ENCODE measurements at places on chromosomes 4 and X.

- no peak for DNase-seq
These were observed 68.4 kb downstream of the NSG1 start for GRCh38 chr4:4455210-4455865.

- no peak for DNase-seq
These were observed 43.7 kb downstream of the UGT8 start for GRCh38 chr4:114642173-114642780.

DNA sequence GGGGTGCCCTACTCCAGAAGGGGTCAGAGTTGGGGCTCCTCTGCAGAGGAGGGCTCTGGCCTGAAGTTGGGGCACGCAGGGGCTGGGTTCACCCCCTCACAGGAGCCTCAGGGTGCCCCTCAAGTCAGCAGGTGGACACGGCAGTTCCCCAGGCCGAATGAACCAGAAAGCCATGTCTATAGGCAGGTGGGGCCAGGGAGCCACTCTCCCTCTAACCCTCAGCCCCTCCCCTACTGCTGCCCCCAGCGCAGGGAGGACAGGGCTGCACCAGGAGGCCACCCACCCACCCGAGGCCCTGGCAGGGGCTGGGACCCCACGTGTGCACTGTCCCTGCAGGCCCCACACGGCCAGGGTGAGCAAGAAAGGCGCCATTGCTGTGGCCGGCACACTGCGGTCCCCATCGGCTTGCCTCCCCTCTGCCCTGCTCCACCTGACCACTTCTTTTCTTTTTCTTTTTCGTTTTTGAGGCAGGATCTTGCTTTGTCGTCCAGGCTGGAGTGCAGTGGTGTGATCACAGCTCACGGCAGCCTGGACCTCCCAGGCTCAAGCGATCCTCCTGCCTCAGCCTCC lies 83.8 kb downstream of the FAM53A start:
- no peak for DNase-seq

- no peak for DNase-seq
These were observed 133.9 kb downstream of the SPCS3 start for GRCh38 chr4:176453658-176454057.

DNA sequence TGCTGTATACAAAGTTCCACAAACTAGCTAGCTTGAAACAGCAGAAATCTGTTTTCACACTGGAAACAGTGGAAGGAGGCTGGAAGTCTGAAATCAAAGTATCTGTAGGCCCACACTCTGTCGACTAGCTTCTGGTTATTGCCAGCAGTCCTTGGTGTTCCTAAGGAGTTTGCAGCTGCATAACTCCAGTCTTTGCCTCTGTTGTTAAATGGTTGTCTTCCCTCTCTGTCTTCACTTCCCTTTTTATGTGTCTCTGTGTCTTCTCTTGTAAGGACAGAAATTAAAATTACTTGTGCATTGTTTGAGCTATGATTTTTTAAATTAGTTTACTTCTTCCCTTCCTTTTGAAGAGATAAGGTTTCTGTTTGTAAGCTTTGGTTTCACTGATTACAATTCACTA lies 8.2 kb downstream of the MTHFD2L start:
- DNase-seq, result no peak

DNA sequence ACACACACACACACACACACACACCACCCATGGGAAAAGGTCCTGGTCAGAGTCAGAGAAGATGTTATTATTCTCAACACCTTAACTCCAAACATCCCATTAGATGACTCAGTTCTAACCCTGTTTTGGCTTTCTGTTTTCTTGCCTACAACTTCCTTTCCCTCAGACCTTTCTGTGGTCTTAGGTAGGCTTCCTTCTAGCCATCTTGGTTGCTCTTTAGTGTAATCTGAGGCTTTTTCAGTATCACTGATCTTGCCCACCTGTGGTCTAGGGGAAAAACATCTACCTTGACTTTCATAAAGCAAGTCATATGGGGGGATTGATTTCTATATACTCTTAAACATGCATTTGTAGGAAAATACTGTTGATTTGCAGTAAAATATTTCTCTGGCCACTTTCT lies 56.9 kb downstream of the ATG4A start:
- no peak for DNase-seq

GRCh38 chr4:187378441-187378840 lies 617.1 kb upstream of the ZFP42 start:
- no peak for DNase-seq

DNA sequence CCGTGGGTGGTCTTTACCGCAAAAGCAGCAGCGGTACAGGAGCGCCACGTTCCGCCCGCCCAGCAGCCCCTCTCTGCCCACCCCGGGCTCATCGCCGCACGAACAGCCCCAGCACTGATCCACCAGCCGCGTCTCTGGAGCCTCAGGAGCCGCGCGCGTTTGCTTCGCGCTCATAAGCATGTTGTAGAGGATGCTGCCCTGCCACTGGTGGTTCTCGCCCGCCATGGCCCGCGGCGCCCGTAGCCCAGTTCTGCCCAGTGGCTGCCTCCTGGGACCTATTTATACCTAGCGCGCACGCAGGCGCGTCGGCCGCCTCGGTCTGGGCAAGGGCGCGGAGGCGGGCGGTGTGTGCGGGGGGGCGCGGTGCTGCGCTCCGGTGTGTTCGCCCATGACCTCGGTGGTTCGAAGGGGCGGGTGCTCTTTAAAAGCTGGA lies at the start of gene NR0B1:
NR0B1 (minus strand) TSS at position 252 of the 433 bp plus-strand sequence; CDS start at position 225, 27 bp downstream.
- no peak for DNase-seq

GRCh38 chr4:1566838-1567518 lies 117.1 kb downstream of the FAM53A start:
- no peak for DNase-seq

GRCh38 chr4:156422576-156422975 lies 468.9 kb upstream of the CTSO start:
- DNase-seq, result no peak

- no peak for DNase-seq
These were observed 1752.7 kb downstream of the PCDH7 start for GRCh38 chr4:32472918-32473317.

DNA sequence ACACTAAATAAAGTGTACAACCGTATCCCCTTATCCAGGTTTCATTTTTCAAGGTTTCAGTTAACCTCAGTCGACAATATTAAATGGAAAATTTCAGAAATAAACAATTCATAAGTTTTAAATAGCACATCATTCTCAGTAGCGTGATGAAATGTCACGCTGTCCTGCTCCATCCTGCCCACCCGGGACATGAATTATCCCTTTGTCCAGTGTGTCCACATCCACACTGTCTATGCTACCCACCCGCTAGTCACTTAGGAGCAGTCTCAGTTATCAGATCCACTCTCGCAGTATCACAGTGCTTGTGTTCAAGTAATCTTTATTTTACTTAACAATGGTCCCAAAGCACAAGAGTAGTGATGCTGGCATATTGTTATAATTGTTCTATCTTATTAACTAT lies 54.7 kb downstream of the FRYL start:
- no peak for DNase-seq

DNA sequence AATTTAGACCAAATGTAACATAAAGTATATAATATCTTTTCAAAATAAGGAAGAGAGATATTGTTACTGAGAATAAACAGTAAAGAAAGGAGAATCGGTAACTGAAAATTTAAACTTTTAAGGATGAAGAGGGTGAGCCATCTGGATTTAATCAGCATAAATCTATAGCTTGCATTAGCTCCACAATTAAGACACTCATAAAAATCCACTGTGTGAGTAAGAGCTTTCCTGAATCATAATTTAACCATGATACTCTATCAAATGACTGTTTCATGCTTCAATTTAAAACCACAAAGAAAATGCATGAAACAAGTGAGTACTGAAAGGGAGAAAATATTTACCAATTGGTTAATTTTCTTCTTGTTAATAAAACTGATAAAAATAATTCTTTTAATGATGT lies 951.5 kb upstream of the SLIT2 start:
- no peak for DNase-seq

DNA sequence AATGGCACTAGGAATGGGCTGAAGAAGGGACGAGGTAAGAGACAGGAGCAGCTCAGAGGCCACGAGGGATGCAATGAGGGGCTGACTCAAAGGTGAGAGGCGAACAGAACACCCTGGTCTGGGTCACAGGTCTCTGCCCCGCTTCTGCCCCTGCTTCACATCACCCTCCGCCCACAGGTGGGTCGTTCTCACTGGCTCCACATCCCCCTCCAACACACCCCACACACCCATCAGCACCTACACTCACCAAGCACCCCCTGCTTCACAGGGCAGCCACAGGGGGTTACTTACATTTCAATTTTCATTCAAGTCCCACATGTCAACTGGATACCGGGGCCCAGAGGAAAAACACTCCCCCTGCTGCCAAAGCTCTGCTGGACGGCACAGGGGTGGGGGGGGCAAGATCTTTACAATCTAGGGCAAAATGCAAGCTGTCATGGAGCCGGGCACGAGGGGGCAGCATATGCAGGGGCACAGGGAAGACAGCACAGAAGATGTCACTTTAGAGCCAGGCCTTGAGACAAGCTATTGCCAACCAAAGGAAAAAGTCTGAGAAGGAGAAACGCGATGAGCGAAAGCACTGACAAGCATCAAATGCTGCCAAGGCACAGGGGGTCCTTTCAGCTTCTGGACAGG lies 94.0 kb downstream of the AFAP1 start:
- no peak for DNase-seq

GRCh38 chr4:2786152-2786671 lies 6.7 kb upstream of the SH3BP2 start:
- peak; percentile 51 for DNase-seq

DNA sequence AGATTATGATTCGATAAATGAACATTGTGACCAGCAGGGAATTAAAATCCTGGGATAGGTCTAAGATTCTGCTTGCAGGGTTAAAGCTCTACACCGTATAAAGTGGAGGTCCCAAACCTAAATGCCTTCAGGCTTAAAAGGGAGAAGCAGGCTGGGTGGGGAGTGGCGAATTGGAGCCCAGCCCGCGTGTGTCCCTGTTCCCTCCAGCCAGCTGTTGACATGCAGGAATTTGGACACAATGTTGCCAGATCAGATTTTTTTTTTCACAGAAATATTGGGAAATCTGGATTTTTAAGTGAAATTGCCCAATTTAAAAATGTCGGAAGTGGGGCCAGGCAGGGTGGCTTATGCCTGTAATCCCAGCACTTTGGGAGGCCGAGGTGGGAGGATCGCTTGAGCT lies 60.5 kb downstream of the ELF4 start:
- DNase-seq, result no peak

- DNase-seq, result no peak
These were observed 25.4 kb downstream of the FGFBP1 start for GRCh38 chr4:15912961-15913630.

DNA sequence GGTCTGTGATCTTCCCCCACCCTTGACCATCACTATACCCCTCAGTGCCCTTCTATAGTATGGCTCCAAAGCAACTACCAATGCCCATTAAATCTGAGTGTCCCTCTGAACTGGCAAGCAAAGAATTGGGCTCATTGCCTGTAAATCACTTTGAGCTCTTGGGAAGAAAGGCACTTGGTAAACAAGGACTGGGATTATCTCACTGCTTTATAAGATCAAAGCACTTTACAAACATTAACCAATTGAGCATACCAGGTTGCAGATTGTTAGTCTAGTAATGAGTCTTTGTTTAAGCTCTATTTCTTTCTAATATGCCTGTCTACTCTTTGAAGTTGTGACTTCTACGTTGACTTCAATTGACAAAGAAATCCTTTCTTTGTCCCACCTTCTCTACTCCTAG lies 34.1 kb downstream of the AREG start:
- no peak for DNase-seq

DNA sequence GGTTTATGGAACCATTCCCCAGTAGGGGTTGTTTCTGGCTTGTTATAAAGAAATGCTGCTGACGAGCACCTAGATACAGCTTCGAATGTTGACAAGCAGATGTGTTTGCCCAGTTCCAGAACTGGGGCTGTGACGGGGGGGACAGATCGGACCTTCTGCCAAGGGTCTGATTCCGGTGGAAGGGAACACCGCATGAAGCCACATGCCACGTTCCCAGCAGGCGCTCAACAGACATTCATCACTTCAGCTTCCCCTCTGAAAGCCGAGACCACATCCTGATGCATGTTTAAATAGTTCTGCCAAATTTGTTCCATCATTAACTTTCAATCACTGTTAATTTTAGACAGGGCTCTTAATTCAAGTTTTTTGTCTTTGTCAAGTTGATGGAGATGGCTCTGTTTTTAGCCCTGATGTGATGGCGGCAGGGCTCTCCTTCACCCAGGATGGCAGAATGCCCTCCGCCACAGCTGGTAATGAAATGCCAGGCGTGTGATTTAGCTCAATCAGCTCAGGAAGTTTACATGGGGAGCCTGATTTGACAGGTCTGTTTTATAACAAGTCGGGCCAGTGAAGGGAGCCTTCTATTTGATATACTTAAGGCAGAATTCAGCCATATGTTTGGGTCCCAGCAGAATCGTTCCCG lies 57.4 kb downstream of the PSAPL1 start:
- DNase-seq, result no peak
